ENCODE measurements at places on chromosomes 5 and 9.

- DNase-seq, result no peak
These were observed 70.2 kb upstream of the ELL2 start for GRCh38 chr5:96031811-96032261.

DNA sequence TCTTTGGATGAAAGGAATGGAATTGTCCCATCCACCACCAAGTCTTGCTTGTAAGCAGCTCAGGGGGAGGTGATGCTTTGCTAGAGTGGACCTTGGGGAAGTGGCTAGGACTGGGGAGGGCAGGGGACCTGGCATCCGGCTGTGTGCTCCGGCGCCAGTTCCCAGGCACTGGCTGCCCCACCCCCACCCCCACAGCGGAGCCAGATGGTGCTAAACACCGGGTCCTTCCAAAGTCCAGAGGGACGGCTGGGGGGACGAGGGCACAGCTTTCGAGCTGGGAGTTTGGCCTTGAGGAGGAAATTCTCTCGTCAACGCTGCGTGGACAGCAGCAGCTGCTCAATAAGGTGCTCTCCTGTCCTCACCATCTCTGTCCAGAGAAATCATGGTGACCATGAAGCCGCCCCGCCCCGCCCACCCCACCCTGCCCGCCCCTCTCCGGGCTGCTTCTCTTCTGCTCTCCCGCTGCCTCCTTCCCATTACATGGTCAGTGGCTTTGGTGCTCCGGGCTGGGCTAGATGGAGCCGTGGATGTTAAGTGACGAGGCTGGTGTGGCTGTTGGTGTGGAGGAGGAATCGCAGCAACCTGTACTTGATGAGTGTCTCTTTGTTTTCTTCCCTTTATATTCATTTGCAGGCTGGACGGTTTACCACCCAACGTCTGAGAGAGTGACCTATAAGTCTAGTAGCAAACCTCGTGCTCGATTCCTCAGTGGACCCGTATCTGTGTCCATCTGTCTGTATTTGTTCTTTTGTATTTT, 115.7 kb downstream of the WNK2 start:
- DNase-seq, result no peak

GRCh38 chr5:130479045-130479804, 575.0 kb downstream of the CHSY3 start:
- no peak for DNase-seq

- DNase-seq, result no peak
These were observed 155.6 kb upstream of the TAS2R1 start for GRCh38 chr5:9785751-9786150.

DNA sequence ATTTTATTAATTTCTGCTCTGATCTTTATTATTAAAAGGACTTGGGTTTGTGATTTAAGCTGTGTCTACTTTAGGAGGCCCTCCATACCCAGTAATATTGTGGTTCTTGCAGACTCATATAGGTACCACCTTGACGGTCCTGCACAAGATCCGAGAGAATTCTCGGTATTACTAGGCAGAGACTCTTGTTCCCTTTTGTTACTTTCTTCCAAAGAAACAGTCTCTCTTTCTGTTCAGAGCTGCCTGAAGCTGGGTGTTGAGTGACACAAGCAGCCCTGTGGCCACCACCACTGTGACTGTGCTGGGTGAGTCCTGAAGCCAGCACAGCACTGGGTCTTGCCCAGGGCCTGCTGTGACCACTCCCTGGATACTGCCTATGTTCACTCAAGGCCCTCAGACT, 666.6 kb downstream of the SEMA5A start:
- no peak for DNase-seq

- DNase-seq, result no peak
These were observed 338.4 kb downstream of the DNAH5 start for GRCh38 chr5:13606051-13606450.

DNA sequence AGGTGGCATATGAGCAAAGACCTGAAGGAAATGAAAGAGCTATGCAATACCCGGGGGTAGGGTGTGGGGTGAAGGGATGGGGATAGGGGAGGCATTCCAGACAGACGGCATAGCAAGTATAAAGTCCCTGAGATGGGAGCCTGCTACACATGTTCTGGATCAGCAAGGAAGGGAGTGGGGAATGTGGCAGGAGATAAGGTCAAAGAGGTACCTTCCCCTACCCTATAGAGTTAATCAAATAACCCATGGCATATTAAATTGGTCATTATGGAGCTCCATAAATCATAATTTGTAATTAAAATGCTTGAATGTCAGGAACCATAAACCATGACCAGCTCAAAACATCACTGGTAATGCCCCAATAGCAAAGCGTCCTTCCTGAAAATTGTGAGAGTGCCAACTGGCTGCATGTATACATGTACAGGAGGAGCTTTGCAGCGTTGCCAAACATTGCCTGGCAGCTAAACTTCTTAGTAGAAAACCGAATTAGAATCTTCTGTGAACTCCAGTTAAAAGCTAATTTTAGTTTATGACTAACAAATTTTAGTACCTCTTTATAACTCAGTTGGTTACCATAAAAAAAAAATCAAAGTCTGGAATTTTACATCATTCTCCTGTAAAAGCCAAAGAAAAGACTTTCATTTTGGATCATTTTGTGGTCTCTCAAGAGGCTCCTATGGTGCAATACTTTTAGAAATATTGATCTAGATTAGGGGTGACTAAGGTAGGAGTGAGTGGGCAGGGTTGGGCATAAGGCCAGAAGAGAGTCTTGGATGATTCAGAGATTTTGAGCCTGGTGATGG, 4.7 kb downstream of the DNAI1 start:
- DNase-seq, result peak; percentile 38

GRCh38 chr9:128088253-128088945, 20.4 kb downstream of the SLC25A25 start:
- DNase-seq, result no peak

DNA sequence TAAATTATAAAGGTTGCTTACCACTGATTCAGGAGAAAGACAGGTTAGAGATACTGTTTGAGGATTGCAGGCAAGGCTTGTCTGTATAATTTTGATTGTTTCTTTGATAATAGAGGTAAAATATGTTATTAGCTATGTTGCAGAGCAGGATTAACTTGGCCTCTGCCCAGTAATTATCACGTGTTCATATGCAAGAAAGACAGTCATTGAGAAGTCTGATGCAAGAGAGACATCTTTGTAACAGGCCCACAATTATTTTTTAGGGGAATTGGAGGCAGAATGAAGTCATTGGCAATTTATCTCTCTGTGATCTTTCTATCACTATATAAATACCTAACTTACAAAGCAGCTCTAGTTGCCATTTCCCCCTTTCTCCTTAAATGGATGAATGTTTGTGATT, 46.0 kb downstream of the SLC44A1 start:
- peak; percentile 38 for DNase-seq

DNA sequence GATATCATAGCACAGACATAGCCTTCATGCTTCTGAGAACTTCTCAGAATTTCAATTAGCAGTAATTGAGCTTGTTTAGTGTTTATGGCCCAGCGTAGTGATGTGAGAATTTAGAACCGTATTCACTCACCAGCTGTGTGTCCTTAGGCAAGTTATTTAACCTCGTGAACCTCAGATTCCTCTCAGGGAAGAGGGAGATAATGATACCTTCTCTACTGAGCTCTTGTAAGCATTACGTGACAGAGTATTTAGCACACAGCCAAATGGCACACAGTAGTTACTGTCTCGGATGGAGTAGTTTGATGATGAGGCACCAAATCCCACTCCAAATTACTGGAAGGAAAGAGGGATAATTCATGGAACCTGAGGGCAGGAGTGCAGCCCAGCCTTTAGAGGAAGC, 429.3 kb downstream of the CCDC171 start:
- no peak for DNase-seq

DNA sequence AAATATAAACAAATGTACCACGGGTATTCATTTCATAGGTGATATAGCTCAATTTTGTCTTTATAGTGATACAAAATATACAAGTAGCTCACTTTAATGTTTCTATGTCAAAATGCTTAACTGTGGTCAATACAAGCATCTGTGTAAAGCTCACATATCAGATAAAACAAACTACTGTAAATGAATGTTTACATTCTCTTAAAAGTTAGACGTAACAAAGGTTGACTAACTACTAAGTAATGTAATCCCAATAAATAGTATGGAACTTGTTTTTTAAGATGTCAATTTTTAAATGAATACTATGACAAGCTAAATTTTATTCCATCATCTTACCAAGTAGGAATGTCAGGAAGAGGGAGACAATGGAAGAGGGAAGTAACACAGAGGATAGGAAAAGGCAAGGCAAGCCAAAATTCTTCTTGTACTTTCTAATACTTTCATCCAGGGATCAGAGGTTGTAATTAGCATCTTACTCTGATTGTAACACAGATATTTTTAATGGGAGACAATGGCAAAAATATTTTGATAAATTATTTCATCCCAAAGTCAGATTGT, 105.5 kb downstream of the STRBP start:
- no peak for DNase-seq

GRCh38 chr5:158060212-158060611, 201.3 kb upstream of the CLINT1 start:
- no peak for DNase-seq

DNA sequence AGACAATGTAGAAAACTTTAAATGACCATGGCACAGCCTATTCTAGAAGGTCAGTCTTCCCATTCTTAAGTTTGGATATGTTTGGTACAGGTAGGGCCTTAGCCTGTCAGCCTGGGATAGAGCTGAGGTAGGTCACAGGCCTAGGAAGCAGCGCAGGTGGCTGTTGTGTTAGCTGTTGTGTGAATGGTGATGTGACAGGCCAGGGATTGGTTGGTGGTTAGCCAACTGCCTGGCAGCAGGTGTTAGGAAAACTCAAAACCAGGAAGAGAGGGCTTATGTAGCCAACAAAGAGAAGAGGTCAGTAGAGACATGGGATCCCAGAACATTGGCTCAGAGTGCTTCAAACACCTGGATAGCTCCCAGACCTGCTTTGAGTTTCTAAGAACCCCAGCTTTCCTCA, 84.2 kb downstream of the FBXO38 start:
- DNase-seq, result no peak

- peak; percentile 84 for DNase-seq
These were observed at the start of gene ZBTB6 for GRCh38 chr9:122912964-122913673. Gene ZBTB6, minus strand, starts transcription at chr9:122913323. Its CDS starts 1,251 bp downstream, at chr9:122912072.

- no peak for DNase-seq
These were observed 16.6 kb downstream of the NIM1K start for GRCh38 chr5:43208658-43209057.

DNA sequence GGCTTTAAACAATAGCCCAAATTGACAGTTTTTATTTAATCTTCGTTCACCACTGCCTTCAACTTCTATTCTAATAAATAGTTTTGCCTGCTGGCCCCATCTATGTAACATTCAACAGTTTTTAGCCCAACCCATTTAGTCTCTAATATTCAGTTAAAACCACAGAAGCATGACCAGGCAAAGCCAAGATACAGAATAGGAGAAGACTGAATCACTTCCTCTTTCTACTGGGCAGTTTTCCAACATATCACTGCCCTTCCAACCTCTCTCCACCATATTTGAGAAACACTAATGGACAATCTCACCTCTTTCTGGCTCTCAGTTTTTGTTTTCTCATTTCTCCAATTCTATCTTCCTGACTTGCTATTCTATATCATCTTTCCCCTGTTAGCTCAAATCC, 352.9 kb downstream of the DNAH5 start:
- DNase-seq, result peak; percentile 86

DNA sequence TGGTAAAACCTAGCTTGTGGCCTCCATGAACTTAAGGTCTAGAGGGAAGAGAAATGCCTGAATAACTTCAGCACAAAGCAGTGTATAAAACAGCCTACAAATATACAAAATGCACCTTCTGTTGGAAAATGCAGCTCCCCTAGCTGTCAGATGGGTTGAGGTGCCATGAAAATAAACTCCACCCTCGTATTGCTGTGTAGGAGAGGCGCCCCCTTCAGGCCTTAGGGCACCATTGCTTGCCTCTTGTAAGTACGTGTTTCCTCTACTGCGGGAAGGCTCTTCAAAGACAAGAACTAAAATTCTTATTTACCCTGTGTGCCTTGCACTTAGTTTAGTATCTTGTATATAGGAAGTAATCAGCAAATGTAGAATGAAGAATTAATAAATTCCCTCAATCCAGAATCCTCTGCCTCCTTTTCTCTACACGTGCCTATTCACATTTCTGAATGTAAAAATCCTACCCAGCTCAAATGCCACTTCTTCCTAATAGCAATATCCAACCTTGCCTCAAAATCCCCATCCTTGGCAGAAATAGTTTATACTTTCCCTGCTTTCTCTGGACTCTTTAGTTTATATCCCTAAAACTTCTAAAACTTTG, 393.7 kb upstream of the PDE4D start:
- DNase-seq, result peak; percentile 88

All from MV-4-11 (cell line).